Osteoblast (primary cell): ENCODE measurements at places on chromosomes 12 and 14. TPM values are rescaled to one million over a fixed set of nuclear protein-coding genes. Genes with fewer than 3 reads are reported as not detected.

DNA sequence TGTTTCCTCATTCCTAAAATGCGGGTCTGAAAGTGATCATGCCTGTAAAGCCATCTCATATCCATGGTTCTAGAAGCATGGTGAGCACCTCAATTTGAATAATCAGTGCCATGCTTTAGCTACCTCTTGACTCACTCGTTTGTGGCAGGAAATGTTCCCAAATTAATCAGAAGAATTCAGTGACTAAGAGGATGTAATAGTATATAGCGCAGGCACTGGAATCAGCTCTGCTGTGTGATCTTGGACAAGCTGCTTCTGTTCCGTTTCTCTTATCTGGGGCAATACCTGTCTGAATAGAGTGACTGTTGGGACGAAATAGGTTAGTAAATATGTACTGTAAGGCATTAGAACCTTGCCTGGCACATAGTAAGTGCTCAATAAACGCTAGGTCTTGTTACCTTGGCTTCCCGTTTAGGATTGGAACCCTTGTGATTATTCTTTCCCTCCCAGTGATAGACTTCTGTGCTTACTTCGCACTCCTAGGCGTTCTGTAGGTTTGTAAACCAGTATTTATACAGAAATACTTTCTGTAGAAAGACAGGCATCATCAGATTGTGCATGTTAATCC, 820 bp upstream of the SMAGP start:
- DNase-seq = peak; percentile 95

DNA sequence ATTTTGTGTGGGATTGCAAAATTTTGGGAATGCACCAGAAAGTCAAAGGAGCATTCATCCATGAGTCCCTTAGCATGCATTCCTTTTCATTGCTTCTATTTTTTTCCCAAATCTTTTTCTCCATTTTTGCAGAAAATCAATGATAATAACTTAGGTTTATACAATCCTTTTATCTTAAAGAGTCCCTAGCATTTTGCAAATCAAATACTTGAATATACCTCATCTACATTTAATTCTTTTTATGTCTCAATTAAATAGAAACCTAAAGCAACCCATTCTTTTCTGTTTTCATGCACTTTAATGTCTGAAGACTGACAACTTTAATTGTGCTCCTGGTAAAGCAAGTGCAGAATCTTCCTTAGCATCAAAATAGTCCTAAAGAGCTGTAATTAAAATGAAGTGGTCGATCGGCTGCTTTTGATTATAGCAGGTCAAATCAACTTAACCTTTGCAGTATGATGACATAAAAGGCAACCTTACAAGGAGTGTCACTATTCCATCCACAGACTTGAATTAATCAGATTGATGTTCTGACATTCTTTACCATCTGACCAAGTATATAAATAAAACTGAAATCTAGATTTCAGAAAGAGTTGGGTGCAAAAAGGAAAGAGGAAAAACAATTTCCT, 168.4 kb downstream of the ALG10B start:
- no peak for DNase-seq

GRCh38 chr12:71236133-71236660, 78.4 kb upstream of the TSPAN8 start:
- DNase-seq = no peak

- DNase-seq = no peak
These were observed 32.6 kb upstream of the PLEKHG3 start for GRCh38 chr14:64671591-64671990.

TRHDE gene
- total RNA-seq = under 0.01 and 0.59 TPM in 2 replicates

- DNase-seq = no peak
These were observed 237.2 kb downstream of the ITPR2 start for GRCh38 chr12:26595806-26596205.

- DNase-seq = peak; percentile 99
These were observed 741 bp upstream of the CRIP2 start for GRCh38 chr14:105473677-105474482.

APOF gene
- total RNA-seq = not detected in 2 replicates

DNA sequence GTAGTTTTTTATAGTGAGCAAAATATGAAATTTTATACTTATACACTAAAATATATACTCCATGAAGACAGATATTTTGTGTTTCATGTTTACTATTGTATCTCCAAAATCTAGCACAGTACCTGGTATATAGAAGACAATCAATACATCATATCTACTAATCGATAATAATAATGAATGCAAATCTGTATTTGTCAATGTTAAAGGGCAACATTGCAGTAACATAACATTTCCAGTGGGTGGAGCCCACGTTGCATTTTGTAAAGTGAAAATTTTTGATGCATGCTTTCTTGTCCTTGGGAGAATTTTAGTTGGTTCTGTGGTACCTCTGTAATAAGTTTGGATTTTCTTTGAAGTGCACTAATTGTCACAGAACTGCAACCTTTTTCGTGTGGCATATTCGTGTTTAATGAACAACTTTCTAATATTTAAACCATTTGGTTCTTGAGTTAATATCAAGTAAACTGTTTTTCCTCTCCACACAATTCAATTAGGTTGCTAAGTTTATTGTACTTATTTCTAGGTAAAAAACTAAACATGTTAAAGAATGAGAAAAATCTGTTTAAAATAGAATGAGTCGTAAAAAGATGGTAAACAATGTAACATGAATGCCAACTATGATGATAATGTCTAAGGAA, 47.4 kb downstream of the AVPR1A start:
- DNase-seq = no peak

GRCh38 chr12:6039894-6040601, 84.4 kb downstream of the VWF start:
- peak; percentile 87 for DNase-seq

OR6C2 gene
- total RNA-seq = not detected in 2 replicates

DNA sequence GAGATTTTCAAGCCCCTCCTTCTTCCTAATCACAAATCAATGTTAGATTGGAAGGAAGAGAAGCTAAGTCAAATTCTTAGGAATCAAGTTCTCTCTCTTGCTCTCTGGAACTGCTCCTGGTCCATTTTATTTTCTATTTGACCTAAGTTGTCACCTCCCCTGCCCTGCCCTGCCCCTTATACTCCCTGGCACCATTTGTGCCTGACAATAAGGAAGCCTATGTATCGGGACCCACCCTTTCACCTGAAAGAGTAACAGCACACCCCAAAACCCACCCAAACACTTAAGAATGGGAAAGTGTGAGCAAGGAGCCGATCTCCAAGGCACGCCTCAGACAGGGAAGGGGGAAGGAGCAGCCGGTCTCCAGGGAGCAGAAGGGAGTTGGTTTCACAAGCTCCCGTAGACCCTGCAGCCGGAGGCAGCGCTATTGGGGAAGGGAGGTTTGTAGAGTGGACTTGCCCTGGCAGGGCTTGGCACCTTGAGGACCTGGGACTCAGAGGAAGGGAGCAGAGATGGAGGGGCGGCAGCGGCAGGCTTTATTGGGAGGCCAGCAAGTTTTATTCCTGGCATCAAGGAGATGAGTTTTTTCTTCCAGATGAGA, 1.6 kb downstream of the LRRC74A start:
- DNase-seq = no peak

- DNase-seq = peak; percentile 85
These were observed 102.4 kb downstream of the ESR2 start for GRCh38 chr14:64191756-64192155.

GRCh38 chr14:103539056-103539825, 10.2 kb downstream of the TRMT61A start:
- DNase-seq = peak; percentile 84

DNA sequence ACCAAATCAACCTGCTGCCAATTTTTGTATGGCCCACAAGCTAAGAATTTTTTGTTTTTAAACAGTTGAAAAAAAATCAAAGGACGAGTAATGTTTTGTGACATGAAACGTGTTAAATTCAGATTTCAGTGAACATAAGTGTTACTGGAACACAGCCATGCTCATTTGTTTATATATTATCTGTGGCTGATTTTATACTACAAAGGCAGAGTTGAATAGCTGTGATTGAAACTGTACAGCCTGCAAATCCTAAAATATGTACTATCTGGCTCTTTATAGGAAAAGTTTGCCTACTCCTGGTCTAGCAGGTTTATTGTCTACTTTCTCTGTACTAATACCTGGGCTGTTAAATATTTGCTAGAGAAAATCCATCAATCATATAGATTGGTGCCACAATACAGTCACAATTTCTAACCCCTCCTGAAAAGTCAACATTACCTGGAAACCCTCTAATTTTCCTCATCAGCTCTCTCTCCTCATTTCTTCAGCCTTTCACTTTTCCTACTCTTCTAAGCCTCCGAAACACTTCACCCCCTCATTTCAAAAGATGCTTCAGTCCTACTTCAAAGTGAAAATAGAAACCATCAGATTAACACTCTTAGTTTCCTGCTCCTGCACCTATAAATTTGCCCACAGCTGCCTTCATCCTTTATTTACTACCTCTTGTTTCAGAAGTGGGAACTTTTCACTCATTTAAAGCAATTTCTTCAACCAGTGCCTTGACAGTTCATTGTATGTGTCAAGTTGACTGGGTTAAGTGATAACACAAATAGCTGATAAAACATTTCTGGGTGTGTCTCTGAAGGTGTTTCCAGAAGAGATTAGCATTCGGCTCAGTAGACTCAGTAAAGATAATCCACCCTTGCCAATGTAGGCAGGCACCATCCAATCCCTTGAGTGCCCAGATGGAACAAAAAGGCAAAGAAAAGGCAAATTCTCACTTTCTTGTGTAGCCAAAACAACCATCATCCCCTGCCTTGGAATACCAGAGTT, 18.0 kb upstream of the C2CD5 start:
- DNase-seq = no peak

GRCh38 chr12:120216742-120217605, 16.1 kb upstream of the RPLP0 start:
- DNase-seq = peak; percentile 72

- peak; percentile 37 for DNase-seq
These were observed 365.7 kb downstream of the ALG10 start for GRCh38 chr12:34387711-34388635.

DNA sequence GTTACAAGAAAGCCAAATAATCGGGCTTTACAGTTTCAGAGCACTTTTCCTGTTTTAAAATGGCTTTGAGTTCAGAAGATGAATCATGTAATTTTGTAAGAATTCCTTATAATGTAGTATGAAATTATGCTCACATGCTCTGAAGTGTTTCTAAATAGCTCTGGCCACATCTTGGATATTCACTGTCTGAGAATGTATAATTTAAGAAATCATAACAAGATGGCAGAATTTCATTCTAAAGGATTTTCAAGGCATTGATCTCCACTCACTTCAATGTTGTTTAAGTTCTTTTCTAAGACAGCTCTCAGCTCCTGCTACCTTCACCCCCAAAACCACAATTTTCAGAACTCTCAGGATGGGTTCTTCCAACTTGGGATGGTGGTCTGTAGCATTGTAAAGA, 180.1 kb downstream of the DACT1 start:
- no peak for DNase-seq

DNA sequence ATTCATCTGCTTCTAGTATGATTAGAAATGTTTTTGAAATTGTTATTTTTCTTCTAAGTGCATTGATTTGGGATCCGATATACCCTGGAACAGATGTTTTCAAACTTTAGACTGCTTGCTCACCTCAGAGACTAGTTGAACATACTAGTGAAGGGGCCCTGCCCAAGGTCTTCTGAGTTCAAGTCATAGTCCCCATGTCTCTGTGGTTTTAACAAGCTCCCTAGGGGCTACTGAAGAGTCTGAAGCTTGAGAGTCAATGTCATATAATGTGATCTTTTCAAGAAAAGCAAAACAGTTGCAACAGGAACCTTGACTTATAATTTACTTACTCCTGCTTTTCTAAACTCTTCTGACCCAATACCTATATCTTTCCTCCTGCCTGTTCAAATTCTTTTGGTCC, 7.5 kb upstream of the UBE2N start:
- no peak for DNase-seq

GRCh38 chr14:62307844-62308243, 545.6 kb downstream of the SNAPC1 start:
- DNase-seq = no peak

DNA sequence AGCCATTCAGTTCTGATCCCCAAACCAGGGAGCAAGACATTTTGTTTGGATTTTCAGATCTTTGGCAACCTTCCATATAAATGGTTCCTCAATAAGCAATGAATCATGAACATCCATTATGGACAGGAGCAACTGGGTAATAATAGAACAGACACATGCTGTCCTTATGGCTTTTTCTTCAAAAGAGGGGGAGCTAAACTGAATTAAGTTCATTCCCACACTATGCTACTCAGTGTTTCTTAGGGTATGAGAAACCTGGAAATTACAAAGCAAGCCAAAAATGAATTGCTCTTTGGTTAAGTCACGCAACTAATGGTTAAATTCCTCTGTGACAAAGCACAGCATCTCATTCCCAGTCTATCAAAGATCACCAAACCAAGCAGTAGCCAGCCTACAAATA, 51.0 kb downstream of the PTGER2 start:
- DNase-seq = peak; percentile 8

DNA sequence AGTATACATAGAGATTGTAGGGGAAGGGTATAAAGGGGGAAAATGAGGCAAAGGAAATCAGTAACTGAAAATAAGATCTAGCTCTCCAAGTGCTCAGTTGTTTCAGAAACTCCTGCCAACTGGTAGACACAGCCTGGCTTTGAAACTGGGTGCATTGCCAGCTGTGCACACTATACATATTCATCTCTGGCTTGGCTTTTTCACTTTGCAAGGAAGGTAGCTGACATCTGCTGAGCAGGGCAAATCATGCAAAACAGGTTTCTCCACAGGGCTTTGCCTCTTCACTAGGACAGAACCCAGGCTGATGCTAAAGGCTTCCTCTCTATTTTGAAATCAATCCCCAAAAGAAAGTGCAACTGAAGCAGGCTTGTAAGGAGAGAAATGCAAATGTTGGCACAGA, 101.5 kb downstream of the HELB start:
- no peak for DNase-seq

MMP19 gene
- 13.0 and 14.7 TPM in 2 replicates for total RNA-seq

GRCh38 chr14:20381341-20381740, 32.0 kb downstream of the TEP1 start:
- no peak for DNase-seq

DNA sequence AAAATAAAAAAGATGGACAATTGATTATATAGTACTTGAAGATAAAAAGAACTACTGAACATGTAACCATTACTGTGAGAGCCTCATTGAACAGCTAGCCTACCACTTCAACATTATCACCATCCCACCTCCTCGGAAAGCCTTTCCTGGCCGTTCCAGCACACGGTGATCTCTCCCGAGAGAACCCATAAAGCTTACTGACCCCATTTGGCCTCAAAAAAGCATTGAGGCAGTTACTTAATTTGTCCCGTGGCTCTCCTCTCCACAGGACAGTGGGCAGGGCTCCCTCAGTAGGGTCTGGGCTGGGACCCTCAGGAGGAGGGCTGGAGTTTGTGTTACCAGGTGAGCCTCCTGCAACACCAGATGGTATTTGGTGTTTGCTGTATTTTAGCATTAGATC, 55.8 kb downstream of the RAB35 start:
- no peak for DNase-seq

TMEM63C gene
- total RNA-seq = 0.72 TPM in 1 of 2 replicates, not detected in the other

GRCh38 chr12:71371122-71371521, 68.5 kb upstream of the LGR5 start:
- DNase-seq = no peak

DNA sequence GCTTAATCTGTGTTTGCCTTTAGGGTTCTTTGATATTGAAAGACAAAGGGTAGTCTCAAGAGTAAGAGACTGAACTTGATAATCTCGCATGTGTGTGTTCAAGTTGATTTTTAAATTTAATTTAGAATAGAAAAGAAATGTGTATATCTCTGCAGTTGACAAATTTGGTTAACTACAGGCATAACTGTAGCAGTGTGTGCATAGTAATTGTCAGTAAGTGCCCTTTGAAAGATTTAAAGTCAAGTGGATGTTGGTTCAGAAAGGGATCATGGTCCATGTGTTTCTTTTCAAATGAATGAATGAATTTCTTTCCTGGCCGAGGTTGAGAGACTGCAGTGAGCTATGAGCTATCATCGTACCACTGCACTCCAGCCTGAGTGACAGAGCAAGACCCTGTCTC, 49.9 kb upstream of the DYRK2 start:
- no peak for DNase-seq
